Transverse colon (tissue), 4 donors: ENCODE measurements at places on chromosomes 7 and 10. TPM values are rescaled to one million over a fixed set of nuclear protein-coding genes. Genes with fewer than 3 reads are reported as not detected.

DNA sequence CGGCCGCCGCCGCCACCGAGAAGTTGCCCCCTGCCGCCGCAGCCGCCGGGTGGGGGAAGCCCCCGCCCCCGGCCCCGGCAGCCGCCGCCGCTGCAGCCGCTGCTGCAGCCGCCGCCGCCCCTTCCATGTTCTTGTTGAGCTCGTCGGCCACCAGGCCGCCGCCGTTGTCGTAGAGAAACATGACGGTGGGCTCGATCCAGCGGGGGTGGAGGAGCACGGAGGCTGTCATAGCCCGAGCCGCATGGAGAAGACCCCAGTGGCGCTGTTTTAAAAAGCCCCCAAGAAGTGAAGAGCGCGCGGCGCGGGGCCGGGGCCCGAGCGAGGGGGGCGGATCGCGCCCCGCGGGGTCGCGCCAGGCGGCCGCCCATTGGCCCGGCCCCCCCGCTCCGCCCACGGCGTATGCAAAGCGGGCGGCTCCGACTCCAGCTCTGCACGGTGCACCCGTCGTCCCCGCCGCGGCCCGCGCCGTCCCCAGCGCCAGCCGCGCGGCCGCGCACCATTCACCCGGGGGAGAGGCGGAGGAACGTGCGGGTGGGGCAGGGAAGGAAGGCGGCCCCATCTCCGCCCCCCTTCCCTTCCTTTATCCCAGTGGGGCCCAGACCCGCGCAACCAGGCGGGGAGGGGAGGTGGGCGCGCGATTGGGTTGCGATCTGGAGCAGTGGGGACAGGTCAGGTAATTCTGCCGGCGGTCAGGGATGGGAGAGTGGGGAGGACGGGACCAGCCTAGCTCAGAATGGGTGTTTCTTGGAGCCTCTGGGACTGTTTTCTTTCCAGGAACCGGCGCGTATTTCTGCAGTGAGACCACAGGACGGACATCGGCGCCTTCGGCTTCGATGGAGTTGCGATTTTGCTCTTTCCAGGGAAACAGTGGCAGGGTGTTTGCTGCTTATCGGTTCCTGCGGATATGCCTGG is at the start of gene HOXA13:
Gene HOXA13 (minus strand): TSS at position 243 of the 912 bp plus-strand sequence. CDS start 14 bp downstream, at position 229.
- DNase-seq: peak; percentile 88

GRCh38 chr7:20574784-20575720 is 40.4 kb upstream of the ABCB5 start:
- DNase-seq: no peak

- DNase-seq: no peak
Observed at GRCh38 chr7:80804589-80804988, 114.3 kb downstream of the SEMA3C start.

DNA sequence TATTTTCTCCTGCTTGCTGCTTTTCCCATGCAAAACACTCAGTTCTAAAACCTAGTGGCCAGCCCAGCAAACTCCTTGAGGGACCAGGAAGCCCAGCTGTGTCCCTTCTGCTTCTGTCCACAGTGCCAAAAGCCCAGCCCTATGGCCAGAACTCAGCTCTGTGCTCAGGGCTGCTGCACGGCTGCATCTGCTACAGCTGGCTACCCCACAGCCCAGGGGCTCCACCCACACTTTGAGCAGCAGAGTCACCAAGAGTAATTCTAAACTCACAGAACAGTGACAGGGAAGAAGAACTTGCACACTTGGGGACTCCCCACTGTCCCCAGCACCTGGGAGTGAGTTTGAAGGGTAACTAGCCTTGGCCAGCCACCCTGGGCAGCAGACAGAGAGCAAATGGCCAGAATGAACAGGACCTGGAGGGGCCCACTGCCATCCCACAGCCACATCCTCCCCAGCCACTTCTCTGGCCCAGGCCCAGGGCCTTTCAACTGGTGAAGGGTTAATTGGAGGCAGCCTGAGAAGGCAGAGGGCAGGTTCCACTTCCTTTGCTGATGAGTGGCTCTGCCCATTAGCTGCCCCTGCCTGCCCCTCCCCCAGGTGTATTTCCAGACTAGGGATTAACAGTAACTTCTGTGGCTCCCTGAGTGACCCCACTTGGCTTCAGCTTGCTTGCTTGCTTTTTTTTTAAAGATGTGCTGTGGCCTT is 28.1 kb upstream of the TRIM8 start:
- peak; percentile 47 for DNase-seq

DNA sequence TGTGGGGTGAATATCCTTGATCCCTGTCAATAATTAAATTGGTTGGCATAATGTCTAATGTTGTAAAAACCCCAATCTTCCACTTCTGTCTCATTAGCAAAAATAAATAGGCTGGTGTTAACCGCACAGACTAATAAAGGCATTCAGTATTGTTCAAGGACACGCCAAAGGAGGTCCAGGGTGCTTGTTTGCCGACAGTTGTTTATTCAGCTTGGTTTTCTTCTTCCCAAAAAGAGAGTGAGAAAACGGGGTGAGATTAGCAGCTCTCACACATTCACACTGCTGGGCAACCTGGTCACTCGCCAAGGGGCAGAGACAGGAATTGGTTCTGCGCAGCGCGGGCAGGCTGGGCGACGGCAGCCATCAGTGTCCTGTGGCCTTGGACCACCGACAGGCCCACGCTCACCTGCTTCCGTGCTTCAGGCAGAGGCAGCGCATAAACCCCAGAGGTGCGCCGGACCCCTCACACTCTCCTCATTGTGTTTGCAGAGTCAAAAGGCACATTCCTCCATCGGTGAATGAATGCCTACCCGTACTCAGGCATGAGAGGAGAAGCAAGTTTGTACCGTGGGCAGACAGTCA is 26.2 kb upstream of the LMBR1 start:
- DNase-seq: no peak

GRCh38 chr10:126380352-126381076 is 7.8 kb downstream of the ADAM12 start:
- DNase-seq: no peak

Gene SLC13A4
- total RNA-seq: not detected

Gene AFAP1L2
- total RNA-seq: 13.5 TPM
